ENCODE measurements at places on chromosomes 2 and 18. TPM values are rescaled to one million over a fixed set of nuclear protein-coding genes. Genes with fewer than 3 reads are reported as not detected.

KCNG3 gene
- 0.51 TPM for total RNA-seq

CYRIA gene
- total RNA-seq: 10.7 TPM

LDLRAD4 gene
- not detected for total RNA-seq

- DNase-seq: no peak
Observed at GRCh38 chr2:202450785-202451184, 74.7 kb downstream of the BMPR2 start.

DNA sequence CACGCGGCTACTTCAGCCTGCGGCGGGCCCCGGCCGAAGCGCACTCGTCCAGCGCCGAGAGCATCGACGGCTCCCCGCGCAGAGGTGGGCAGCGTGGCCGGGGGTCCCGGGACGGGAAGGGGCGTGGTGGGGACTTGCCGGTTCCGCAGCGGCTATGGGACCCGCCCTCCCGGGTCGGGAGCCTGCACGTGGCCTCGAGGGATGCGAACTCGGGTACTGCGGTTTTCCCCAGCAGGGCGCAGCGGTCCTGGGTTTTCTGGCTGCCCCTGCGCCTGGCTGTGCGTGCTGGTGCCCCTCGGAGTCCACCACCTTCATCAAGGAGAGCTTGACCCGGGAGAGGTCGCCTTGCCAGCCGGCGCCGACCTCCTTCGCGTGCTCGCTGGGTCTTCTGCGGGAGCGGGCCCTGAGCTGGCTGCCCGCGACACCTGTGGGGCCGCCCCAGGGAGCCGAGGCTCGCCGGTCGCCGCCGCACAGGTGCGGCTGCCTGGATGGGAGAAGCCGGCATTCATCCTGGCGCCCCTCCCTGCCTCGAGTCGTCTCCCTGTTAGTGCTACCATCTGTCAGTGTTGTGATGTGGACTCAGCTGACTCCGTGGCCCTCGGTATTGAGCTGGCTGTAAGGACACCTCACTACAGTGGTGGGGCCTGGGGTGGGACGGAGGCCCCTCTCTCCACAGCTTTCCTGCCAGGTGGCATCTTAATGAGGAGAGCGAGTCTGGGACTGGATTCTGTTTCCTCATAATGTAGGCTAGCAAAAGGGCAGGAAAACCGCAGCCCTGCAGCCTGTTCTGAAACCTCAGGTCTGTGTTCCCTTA is 177.3 kb downstream of the AGAP1 start:
- DNase-seq: no peak

DNA sequence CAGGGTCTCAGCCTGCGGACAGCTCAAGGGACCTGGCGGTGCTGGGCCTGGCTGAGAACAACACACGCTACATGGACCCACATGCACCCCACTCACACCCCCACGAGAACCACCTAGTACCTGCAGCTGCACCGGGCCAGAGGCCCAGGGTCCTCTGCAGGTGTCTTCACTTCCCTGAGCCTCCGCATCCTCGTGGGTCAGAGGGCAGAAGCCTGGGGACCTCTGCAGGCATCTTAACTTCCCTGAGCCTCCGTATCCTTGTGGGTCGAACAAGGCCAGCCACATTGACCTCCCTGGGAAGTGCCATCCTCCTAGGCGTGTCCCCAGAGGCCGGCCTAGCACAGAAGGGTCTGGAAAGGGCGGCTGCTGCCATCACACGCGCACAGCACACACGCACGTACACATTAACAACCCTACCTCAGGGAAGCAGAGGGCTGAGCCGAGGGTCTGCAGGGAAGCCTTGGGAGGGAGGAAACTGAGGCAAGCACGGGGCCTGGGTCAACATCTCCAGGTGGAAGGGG is 62.5 kb upstream of the HPCAL1 start:
- DNase-seq: no peak
